ENCODE measurements at places on chromosomes 1 and 21.
A peak's percentile ranks its signal among the peaks of the same experiment; 100 is the strongest.

GRCh38 chr1:62280150-62280549, 39.1 kb downstream of the KANK4 start:
- H3K27me3 ChIP-seq: no peaks in the 10 kb centered on the region
- H3K4me1 ChIP-seq: 0 out of 2 replicates have a peak, but pooled peaks cover 4% of the 10 kb centered on the region
- H3K27ac ChIP-seq: no peak overlapping the region
- no peak overlapping the region for H3K4me3 ChIP-seq

DNA sequence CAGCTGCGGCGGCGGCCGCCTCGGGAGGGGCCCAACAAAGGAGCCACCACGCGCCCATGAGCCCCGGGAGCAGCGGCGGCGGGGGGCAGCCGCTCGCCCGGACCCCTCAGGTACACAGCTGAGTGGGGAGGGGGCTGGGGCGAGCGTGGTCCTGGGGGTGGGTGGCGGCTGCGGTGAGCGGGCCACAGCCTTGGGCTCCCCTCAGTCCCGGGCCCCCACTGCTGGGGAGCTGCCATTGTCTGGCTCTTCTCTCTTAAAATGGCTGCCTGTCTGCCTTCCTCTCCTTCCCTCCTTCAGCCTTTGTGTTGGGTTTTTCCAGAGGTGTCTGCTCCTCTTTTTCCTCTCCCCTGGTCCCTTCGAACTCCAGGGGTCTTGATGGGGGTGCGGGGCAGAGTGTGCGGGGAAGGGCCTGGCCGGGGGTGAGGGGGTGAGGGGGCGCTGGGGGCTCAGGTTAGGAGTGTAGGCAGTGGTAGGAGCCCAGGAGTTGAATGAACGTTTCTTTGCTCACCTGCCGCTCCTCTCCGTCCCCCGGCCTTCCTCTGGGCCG, 1.7 kb downstream of the ARID1A start:
- H3K27me3 ChIP-seq: no peaks in the 10 kb centered on the region
- no peak for DNase-seq
- H3K4me3 ChIP-seq: peak overlapping the region; percentile 67

- peak; percentile 69 for DNase-seq
- peak overlapping the region; percentile 54 for H3K27ac ChIP-seq
- H3K4me1 ChIP-seq: peaks cover 31% of the 10 kb centered on the region
Measured at GRCh38 chr1:172476218-172476811, 32.4 kb upstream of the PIGC start.

DNA sequence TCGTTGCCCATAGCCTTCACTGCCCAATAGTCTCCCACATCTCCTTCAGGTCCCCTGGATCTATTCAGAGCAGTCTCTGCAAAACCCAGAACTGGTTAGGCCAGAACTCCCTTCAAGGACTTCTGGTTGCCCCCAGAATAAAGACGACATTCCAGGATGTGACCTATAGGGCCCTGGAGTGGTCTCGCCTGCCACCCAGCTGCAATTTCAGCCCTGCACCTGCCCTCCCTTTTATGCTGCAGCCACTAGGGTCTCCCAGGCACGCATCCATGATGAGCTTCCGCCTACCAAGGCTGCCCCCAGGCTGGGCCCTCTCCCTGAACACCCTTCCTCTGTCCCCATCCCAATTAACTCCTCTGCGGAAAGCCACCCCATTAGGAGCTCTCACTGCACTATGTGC, 7.2 kb upstream of the TSPEAR start:
- DNase-seq: no peak
- H3K36me3 ChIP-seq: no peaks in the 10 kb centered on the region
- H3K27ac ChIP-seq: no peak overlapping the region
- H3K4me3 ChIP-seq: no peak overlapping the region
- no peaks in the 10 kb centered on the region for H3K4me1 ChIP-seq

DNA sequence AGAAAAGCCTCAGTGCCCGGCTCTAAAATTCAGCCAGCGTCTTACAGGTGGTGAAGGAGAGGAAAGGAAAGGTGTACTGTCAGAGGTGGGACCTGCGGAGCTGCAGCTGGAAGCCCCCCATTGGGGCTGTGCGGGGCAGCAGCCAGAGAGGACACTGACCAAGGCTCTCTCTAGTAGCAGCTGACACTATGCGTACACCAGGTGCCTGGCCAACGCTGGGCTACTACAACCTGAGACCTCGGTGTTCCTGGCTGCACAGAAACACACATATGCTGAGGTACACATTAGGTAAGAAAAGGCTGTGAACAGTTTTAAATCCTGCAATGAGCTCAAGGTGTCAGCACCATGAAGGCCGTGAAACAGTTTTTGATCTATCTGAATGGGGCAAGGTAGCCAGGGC, 55.5 kb upstream of the EDN2 start:
- H3K4me1 ChIP-seq: no peaks in the 10 kb centered on the region
- no peaks in the 10 kb centered on the region for H3K36me3 ChIP-seq
- no peak overlapping the region for H3K4me3 ChIP-seq
- no peaks in the 10 kb centered on the region for H3K27me3 ChIP-seq

DNA sequence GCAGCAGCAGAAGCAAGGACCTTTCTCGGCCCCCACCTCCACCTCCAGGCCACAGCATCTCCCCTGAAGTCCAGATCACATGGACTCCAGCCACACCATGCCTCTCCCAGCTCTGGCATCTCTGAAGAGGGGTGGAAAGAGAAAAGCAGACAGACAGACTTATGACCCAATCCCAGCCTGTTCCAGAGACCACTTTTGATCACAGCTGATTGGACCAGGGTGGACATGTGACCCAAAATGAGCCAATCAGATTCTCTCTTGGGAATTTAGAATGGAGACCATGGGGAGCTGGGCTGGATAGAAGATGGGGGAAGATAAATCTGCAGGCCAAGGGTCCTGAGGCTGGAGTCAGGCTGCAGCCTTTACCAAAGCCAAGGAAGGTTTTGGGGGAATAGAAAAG, 16.4 kb downstream of the HTR1D start:
- H3K4me3 ChIP-seq: no peak overlapping the region
- peaks cover 39% of the 10 kb centered on the region for H3K4me1 ChIP-seq
- peak overlapping the region; percentile 23 for H3K27ac ChIP-seq
- H3K36me3 ChIP-seq: no peaks in the 10 kb centered on the region
- no peaks in the 10 kb centered on the region for H3K27me3 ChIP-seq

DNA sequence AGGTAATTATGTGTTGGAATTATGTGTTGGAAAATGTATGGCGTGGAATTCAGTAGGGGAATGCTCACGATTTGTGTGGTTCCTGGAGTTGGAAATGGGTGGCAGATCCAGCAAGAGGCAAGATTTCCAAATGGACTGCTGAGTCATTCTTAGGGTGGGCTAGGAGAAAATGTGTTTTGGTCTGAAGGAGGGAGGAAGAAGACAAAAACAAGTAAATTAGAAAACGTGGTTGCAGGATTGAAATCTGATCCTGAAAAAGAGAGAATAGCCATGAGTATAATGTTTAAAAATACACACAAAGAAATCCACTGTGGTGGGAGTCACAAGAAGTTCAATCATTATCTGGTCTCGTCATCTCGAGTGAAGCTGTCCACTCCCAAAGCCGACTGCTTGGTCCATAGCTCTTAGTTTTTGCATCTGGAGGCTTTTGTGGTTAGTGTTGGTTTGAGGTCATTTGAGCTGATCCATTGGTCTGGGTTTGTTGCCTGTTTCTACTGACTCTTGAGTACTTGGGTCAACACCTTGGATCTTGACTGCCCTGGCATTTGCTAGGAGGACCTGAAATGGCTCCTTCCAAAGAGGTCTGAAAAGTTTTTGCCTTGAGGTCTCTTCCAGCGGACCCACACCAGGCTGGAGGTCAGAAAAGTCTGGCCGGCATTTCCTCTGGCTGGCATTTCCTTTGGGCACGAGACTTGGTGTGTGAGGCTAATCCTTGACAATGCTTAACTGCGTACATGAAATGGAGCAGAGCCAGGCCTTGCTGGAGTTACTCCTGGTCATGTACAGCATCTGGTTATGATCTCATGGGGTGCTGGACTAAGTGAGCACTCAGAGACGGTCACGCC, 9.2 kb downstream of the MX2 start:
- H3K36me3 ChIP-seq: no peaks in the 10 kb centered on the region
- DNase-seq: no peak
- no peak overlapping the region for H3K4me3 ChIP-seq
- H3K27me3 ChIP-seq: no peaks in the 10 kb centered on the region
- H3K27ac ChIP-seq: no peak overlapping the region
- H3K4me1 ChIP-seq: peaks cover 15% of the 10 kb centered on the region

GRCh38 chr1:156963621-156964020, 43.2 kb downstream of the LRRC71 start:
- no peak for DNase-seq
- no peaks in the 10 kb centered on the region for H3K27me3 ChIP-seq
- no peak overlapping the region for H3K4me3 ChIP-seq
- H3K27ac ChIP-seq: no peak overlapping the region
- H3K36me3 ChIP-seq: peaks cover 6% of the 10 kb centered on the region
- H3K4me1 ChIP-seq: peaks cover 22% of the 10 kb centered on the region

- H3K36me3 ChIP-seq: no peaks in the 10 kb centered on the region
- H3K27ac ChIP-seq: peak overlapping the region; percentile 92
- no peak for DNase-seq
- H3K4me1 ChIP-seq: peaks cover 30% of the 10 kb centered on the region
- H3K4me3 ChIP-seq: peak overlapping the region; percentile 50
- no peaks in the 10 kb centered on the region for H3K27me3 ChIP-seq
Measured at GRCh38 chr21:38788275-38788905, 17.3 kb upstream of the ETS2 start.

- peaks cover 30% of the 10 kb centered on the region for H3K4me1 ChIP-seq
- H3K27me3 ChIP-seq: no peaks in the 10 kb centered on the region
- H3K4me3 ChIP-seq: peak overlapping the region; percentile 87
- DNase-seq: no peak
- no peaks in the 10 kb centered on the region for H3K36me3 ChIP-seq
Measured at GRCh38 chr1:35931446-35932157, 697 bp downstream of the AGO3 start.

GRCh38 chr1:181655756-181656155, 172.4 kb downstream of the CACNA1E start:
- DNase-seq: no peak
- H3K27me3 ChIP-seq: no peaks in the 10 kb centered on the region
- no peak overlapping the region for H3K27ac ChIP-seq
- no peaks in the 10 kb centered on the region for H3K36me3 ChIP-seq
- H3K4me3 ChIP-seq: no peak overlapping the region

All from PC-9 (cell line).